Fibroblast of villous mesenchyme (primary cell): ENCODE measurements at places on chromosomes 12 and 14.

- no peak for DNase-seq
These were observed 48.7 kb upstream of the BCL11B start for GRCh38 chr14:99320621-99321235.

- DNase-seq = no peak
These were observed 111.3 kb downstream of the DENND5B start for GRCh38 chr12:31479516-31480210.

- DNase-seq = no peak
These were observed 18.1 kb downstream of the RAB21 start for GRCh38 chr12:71772735-71773134.

DNA sequence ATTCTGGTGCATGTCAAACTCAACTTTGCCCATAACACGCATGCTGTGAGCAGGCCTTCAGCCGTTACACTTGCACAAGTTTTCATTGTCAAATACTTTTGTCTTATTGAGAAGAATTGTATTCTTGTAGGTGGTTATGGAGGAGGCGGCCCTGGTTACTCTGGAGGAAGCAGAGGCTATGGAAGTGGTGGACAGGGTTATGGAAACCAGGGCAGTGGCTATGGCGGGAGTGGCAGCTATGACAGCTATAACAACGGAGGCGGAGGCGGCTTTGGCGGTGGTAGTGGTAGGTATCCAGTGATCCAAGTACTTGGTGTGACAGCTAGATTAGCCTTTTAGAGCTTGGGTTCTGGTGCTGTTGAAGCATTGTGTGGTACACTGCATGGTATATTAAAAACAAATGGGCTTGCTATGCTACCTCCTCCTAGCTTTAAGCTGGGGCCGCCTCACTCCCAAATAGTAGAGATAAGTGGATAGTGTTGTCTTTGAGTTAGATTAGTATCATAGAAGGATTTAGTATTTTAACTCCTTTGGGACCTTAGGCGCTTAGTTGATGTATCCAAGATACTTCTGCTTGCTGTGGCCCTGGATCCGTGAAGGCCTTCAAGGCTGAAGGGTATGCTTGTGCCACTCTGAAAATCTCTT lies 2.5 kb downstream of the HNRNPA1 start:
- DNase-seq = no peak

- DNase-seq = no peak
These were observed 989 bp upstream of the DRAM1 start for GRCh38 chr12:101876322-101876860.

- no peak for DNase-seq
These were observed 959.4 kb upstream of the TMEM132C start for GRCh38 chr12:127307528-127307927.
